ENCODE measurements at places on chromosomes 2 and 18. TPM values are rescaled to one million over a fixed set of nuclear protein-coding genes. Genes with fewer than 3 reads are reported as not detected.

Gene DSEL
- total RNA-seq: 13.4 TPM

Gene NR4A2
- 14.7 TPM for total RNA-seq

- DNase-seq: no peak
Observed at GRCh38 chr18:79067611-79068010, 1.6 kb upstream of the ATP9B start.

DNA sequence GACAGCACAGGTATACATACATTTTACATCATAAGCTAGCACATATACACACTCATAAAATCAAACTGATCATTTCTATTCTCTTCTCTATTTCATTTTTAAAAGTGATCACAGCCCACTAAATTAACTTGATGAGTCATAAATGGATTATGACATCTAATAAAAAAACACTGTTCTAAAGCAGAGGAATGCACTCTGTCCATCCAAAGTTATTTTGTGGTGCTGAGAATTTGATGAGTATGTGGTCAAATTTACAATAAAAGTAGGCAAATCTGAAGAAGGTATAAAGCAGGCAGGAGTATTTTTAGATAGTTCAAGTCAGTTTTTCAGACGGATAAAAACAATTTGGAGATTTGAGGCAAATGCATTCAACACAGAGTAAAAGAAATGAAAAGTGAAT lies 104.4 kb downstream of the NOL4 start:
- DNase-seq: no peak

DNA sequence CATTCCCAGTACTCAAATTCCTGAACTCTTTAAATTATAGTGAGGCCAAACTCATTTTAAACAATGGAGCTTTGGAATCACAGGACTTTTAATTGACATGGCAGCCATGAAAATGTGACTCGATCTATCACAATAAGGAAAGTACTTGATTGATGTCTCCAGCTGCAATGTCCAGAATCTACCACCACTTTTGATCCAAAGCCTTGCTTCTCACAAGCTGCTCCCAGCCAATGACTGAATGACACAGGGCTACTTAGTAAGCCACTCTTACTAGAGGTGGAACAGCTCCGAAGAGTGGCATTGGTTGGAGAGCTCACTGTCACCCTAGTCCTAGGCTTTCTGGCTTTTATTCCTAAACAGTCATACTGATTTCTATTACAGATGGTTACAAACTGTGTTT lies 270.1 kb downstream of the IRS1 start:
- no peak for DNase-seq

Gene SERPINB3
- total RNA-seq: not detected

Gene C2orf74
- total RNA-seq: 20.0 TPM

- DNase-seq: peak; percentile 19
Observed at GRCh38 chr2:74238879-74239278, 40.5 kb downstream of the MTHFD2 start.

Gene ZBTB7C
- total RNA-seq: 68.4 TPM

DNA sequence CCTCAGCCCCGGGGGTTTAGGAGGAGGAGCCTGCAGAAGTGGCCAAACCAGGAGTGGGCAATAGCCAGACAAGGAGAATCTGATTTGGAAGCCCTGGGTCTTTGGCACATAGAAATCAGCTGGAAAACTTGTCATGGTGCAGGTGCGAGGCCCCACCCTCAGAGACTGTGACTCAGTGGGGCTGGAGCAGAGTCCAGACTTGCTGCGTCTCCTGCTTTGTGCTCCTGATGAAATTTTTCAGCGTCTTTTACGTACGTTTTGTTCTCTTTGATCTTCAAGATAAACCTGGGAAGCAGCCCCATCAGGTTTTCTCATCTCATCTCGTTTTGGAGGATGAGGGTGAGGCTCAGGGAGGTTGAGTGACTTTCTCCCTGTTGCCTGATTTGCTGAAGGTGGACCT lies 114.1 kb downstream of the CABLES1 start:
- no peak for DNase-seq

DNA sequence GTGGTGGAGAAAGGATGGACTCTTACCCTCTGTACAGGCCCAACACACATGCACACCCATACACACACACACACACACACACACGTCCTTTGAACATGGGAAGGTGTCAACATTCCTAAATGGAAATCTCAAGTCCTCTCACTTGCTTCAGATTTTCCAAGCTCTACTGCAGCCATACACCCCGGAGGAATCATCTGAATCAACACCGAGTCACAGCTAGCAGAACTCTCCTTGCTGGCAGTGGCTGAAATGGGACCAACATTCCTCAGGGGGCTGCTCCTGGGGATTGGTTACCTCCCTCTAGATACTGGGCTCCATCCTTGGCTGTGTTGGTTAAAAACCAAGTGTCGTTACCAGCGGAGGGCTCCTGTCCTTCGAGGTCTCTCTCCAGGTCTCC lies 112.7 kb downstream of the BCL11A start:
- no peak for DNase-seq

- DNase-seq: no peak
Observed at GRCh38 chr2:197264332-197264731, 46.2 kb downstream of the ANKRD44 start.

DNA sequence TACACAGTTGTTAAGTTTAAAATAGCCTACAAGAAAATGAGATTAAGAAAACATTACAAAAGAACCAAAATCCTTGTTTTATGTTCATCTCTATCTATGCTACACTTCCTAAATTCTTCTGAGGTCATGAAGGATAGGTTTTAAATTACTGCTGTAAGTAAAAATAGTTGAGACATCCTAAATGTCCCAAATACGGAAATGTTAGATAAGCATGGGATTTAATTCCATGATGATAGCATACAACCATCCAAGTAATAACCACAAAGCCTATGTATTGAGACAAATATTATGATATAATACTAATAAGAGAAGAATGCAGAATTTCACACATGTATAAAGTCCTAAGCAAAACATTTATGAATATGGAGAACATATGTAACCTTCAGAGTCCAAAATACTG lies 34.1 kb downstream of the PIEZO2 start:
- no peak for DNase-seq

Gene INPP5D
- total RNA-seq: 55.3 TPM

DNA sequence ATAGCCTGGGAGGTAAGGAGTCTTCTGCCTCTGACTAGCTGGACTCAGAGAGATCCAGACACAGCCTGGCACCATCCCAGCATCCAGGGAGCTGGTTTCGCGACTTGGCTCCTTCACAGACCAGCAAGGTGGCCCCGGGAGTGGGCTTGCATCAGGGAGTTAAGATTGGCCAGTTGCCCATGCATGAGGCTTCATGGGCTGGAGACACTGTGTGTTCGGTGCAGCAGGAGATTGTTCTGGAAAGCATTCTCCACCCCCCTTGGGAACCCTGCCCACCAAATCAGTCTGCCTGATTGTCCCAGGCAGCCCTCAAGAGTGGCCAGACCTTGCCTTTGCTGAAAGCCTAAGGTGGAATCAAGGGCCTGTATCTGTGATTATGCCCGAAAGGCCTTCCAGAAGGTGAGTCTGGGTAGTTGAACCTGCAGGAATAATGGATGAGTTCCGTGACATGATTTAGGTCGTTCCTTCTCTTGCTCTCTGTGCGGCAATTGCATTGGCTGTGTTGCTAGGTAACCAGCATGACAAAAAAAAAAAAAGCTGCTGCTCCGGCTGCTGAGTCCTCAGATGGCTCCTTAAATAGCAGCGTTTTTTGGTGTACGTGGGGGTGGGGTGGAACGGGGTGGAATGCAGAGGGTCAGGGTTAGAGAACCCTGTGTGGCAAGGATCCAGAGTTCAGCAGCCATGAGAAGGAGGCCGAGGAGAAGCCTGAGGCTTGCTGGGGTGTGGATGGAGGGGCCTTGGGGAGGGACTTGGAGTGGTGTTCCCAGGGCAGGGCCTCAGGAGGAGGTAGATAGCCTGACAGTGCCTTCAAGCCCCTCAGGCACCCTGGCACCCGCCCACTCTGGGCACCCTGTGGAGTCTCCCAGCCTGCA lies 93.0 kb upstream of the MCFD2 start:
- DNase-seq: no peak

GRCh38 chr2:175552902-175553301 lies 371.4 kb upstream of the ATP5MC3 start:
- DNase-seq: no peak

DNA sequence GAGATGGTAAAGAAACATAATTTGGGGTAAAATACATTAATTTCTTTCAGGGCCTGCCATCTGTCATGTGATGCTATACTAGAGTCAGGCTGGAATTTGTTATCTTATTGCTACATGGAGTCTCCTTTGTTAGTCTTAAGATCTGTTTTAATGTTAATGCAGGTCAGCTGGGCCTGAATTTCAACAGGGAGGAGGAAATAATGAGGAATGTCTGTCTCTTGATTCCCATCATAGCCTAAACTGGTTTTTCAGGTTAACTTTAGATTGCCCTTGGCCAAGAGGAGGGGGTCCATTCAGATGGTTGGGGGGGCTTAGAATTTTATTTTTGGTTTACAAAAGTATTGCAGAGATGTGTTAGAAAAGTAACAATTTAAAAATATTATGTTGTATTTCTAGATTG lies 19.0 kb upstream of the FEZ2 start:
- no peak for DNase-seq

DNA sequence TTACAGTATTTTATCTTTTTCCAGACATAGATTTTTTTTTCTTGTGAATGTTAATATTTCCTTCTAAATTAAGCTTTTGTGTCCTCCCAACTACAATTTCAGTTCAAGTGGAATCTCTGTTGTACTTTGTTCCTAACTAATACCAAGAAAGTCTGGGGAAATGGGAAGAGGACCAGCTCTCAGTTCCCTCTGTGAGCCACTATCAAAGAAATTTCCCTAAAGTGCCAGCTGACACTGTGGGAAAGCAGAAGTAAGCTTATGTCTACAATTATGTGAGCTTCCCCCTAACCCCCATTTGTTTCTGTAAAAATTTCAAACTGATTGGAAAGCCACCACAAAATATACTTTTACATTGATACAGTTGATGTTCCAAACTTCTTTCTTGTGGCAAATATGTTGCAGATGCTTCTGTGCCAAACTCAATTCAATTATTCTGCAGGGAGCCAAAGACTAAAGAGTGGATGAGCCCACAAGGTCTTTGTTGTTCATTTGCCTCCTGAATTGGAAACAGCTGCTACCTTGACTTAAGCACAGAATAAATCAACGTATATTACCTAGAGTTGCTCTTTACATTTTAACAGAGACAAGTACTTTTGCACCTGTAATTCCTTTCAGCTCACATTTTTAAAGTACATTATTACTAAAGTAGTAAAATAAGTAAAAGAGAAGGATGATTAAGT lies 306.6 kb downstream of the PTH2R start:
- DNase-seq: no peak

Gene UPP2
- not detected for total RNA-seq

Gene EPB41L5
- total RNA-seq: 13.9 TPM

DNA sequence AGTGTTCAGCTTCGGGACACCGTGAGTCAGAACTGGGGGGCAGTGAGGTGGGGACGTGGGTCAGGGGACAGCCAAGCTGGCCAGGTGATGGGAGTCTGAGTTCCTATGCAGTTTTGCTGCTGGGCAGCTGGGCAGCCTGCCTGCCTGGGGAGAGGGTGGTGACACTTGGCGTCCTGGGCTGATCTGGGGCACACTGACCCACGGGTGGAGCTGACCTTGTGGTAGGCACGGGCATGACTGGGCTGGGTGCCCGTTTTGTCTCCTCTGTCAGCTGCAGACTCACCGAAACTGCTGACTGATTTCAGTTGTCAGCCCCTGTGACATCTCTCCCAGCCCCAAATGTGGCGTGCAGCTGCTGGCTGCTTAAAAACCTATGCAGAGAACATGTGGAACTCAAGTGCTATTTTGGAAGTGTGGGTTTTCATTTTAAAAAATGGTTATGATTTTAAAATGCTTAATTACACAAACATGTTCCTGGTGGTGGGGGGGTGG lies 32.6 kb upstream of the E2F6 start:
- peak; percentile 49 for DNase-seq

GRCh38 chr2:60552078-60552850 lies 1.2 kb downstream of the BCL11A start:
- DNase-seq: no peak

Gene RAMP1
- total RNA-seq: 105 TPM

Gene SOX11
- total RNA-seq: not detected

DNA sequence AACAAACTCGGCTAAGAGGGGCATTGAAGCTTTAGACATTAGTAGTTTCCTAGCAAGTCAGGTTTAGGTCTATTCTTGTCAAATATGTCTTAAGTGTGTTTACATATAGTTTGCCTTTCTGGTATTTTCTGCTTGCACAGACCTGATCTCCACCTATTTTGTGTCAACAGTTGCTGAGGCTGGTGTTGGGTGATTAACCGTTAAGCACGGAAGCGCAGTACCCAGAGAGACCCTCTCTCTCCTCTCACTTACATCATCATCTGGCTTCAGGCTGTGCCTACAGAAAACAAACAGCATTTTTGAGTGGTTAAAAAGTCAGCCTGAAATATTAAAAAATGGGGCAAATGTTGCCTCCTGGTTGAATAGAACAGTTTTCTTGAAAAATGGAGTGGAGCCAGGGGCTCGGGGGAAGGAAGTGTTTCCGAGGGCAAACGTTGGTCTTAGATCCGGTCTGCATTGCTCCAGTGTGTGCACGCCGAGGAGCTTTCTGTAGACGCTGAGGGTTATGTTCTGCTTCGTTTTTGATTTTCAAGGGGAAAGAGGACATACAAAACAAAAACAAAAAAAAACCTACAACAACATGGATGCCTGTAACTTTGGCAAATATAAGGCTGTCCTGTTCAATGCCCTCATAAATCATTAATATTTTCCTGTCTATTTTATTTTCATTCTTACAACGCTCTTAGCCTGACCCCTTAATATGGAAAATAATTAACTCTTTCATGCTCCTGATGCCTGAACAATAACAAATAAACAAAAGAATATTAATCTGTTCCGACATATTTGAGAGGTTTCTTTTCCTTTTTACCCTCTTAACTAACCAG lies 120.8 kb downstream of the MEIS1 start:
- no peak for DNase-seq

Gene CCDC141
- total RNA-seq: 3.9 TPM

Gene RRM2
- total RNA-seq: 0.60 TPM

Gene ARHGAP15
- 22.6 TPM for total RNA-seq

GRCh38 chr2:20771299-20771698 lies 51.6 kb downstream of the LDAH start:
- no peak for DNase-seq

DNA sequence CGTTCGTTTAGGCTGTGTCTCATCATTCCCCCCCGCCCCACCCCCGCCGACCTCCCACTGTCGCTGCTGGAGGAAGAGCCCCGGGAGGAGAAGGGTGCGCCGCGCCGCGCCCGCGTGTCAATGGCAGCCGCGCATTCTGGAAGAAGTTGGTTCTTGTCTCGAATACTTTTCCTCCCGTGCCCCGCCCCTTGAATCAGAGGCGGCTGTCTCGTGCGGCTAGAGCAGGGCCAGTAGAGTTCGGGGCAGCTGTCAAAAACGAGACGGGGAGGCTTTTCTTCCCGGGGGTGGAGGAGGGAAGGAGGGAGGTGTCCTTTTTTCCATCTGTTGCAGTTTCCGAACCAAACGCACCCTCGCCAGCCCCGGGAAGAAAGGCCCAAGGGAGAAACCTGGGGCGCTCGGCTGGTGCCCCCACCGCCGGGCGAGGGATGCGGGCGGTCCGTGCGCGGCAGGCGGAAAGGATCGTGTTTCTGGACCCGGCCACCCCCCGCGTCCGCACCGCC lies 410 bp upstream of the TGIF1 start:
- no peak for DNase-seq

GRCh38 chr2:43426305-43427031 lies 169.4 kb downstream of the THADA start:
- peak; percentile 44 for DNase-seq
